Effector memory CD4-positive, alpha-beta T cell (primary cell): ENCODE measurements at places on chromosomes 6 and 20.

DNA sequence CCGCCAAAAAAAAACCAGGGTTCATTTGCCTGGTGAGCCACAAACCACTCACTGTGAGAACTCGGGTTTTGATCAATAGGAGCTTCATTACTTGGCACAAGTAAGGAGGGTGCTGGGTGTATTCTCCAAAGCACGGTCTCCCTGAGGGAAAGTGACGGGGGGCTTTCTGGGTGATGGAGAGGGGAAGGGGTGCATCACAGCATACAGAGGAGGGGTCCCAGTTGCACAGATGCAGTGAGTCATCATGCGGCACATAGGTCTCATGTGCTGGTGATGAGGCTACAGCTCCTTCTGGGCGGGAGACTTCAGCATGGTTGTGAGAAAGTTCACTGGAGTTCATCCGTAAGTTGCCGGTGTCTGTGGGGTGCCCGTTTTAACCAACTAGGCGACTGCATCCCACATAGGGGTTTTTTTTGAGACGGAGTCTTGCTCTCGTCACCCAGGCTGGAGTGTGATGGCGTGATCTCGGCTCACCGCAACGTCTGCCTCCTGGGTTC is 36.2 kb downstream of the SUN5 start:
- peak; percentile 45 for DNase-seq

GRCh38 chr6:121573481-121573880 is 138.0 kb downstream of the GJA1 start:
- DNase-seq, result no peak

- no peak for DNase-seq
Measured at GRCh38 chr6:87483929-87484328, 11.2 kb downstream of the SLC35A1 start.

- DNase-seq, result peak; percentile 59
Measured at GRCh38 chr6:2764610-2765165, 505 bp upstream of the WRNIP1 start.

- no peak for DNase-seq
Measured at GRCh38 chr6:155341130-155341828, 27.0 kb upstream of the TFB1M start.

- DNase-seq, result no peak
Measured at GRCh38 chr6:164286011-164286410, 871.5 kb downstream of the QKI start.

DNA sequence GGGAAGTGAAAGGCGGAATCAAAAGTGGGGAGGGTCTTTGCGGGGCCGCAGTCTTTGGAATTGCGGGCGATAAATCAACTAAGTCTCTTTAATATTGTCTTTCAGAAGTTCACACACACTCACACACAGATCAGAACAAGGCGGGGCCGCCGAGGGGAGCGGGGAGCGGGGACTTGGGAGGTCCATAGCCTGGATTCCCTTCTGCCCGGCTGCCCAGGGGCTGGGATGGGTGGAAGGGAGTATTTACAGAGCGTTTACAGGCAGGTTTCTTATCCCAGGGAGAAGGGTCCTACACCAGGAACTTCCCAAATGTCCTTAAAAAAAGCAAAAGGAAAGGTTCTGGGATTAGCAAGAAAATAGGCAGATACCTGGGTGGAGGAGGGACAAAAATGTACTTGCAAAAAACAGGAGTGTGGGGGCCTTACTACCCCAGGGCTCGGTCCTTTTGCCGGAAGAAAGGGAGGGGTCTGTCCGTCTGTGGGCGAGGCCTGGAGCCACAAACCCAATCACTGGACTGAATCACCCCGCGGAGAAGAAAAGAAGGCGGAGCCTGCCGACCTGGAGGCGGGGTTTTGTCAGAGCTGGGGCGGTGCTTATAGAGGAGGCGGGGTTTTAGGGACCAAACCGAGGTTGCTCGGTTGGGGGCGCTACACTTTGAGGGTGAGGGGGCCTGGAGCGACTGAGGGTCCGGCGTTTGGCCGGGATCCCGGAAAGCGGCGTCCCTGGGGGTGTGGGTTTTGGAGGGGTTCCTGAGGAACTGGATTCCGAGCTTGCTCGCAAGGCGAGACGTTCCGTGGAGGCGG is 3.2 kb downstream of the PRRT1 start:
- DNase-seq, result peak; percentile 50

DNA sequence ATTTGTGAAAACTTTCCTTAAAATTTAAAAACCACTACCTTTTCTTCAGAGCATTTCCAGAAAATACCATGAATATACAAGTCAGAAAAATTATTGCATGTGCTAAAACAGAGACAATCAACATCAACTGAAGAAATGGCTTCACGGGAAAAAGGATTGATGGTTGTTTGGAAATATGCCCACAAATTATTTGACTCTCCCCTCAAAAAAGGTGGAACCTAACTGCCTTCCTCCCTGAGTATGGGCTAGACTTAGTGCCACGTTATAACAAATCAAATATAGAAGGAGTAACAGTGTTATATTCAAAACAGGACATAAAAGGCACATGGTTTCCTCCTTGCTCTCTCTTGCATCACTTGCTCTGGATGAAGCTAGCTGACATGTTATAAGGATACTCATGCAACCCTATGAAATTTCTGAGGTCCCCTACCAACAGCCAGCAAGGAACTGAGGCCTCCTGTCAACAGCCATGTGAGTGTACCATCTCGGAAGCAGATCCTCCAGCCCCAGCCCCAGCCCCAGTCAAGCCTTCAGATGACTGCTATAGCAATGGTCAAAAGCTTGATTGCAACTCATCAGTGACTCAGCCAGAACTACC is 8.4 kb downstream of the BTBD9 start:
- no peak for DNase-seq

DNA sequence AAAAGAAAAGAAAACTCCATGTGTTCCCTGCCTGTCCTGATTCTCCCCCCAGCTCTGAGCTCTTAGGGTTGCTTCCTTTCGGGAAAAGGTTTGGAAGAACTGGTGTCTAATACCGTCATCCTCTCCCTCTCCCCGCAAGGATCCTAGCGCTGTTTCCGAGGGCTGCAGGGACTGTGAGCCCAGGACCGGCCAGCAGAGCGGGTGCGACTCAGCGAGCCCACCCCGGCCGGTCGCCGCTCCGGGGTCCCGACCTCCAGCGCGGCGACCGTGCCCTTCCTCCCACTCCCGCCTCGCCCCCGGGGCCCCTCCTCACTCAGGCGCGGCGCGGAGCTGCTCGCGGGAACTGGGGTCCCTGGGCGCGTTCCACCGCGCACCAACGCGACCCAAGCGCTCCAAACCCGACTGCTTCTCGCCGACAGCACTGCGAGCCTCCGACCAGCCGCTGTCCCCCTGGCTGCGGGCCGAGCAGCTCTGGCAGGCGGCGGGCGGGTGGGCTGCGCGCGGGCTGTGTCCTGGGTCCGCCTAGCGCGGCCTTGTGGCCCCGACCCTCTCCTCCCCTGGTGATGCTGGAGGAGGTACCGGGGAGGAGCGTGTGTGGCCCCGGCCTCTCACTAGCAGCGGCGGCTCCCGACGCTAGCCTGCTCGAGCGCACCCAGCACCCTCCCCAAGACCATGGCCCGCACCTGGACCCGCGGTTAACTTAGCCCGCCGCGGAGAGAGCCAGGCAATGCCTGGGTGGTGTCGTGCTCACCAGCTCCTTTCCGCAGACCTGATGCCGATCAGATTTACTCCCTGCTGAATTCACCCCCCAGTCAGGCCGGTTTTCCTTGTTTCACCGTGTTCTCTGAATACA is at the start of gene PLA2G7:
Gene PLA2G7, minus strand, starts transcription at position 509 of the 853 bp plus-strand sequence. CDS start 12,484 bp downstream, outside the sequence.
- DNase-seq, result no peak

- DNase-seq, result no peak
Measured at GRCh38 chr6:113907102-113907815, 50.1 kb downstream of the MARCKS start.
